ENCODE measurements at places on chromosomes 4 and X.
A peak's percentile ranks its signal among the peaks of the same experiment; 100 is the strongest.

GRCh38 chr4:142411993-142412392 is 434.1 kb downstream of the INPP4B start:
- DNase-seq: no peak

DNA sequence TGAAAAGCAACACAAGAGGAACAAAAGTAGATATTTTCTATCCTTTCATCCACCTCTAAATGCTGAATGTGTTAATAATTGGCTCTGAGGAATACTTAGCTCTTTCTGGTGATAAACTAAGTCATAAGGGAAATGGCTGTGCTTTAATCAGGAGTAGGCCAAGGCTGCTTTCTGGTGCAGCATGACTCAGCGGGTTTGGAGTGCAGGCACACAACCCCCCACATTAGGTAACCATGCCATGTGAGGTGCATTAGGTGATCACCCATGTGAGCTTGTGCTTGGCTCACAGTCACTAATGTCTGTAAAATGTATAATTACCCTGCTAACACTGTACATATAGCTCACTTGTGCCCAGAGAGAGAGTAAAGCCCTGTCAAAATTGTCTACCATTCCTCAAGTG is 57.2 kb downstream of the USP38 start:
- DNase-seq: no peak

DNA sequence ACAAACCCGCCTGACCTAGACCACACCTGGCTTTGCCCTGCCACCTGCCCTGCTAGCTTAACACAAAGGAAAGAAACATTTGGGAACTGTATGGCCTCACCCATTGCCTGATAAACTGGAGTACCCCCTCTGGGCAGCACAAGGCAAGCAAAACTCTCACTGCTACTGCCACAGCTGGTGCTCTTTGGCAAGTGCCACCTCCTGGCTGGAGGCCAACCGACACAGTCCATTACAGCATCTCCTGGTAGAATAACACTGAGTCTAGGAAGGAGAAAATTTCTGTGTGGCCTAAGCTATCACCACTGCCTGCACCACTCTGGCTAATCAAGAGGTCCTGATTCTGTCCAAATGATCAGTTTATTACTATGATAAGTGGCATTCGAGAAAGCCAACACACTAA is 18.9 kb upstream of the SPANXN3 start:
- DNase-seq: no peak

DNA sequence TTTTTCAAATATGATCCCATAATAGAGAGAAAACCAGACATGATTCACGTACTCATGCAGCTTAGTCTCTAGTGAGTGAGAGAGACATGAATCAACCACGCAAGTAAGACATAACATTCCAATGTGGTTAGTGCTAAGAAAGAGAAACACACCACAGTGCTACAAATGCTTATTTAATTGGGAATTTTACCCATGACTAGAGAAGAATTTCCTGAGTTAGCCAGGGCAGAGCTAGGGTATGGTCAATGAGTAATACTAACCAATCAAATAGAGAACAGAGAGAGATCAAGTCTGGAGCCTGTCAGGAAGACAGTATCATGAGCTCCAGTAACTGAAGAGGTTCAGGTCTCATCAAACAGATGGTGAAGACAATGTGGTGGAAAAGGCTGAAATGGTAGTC is 495.2 kb downstream of the PDGFC start:
- DNase-seq: peak; percentile 7

DNA sequence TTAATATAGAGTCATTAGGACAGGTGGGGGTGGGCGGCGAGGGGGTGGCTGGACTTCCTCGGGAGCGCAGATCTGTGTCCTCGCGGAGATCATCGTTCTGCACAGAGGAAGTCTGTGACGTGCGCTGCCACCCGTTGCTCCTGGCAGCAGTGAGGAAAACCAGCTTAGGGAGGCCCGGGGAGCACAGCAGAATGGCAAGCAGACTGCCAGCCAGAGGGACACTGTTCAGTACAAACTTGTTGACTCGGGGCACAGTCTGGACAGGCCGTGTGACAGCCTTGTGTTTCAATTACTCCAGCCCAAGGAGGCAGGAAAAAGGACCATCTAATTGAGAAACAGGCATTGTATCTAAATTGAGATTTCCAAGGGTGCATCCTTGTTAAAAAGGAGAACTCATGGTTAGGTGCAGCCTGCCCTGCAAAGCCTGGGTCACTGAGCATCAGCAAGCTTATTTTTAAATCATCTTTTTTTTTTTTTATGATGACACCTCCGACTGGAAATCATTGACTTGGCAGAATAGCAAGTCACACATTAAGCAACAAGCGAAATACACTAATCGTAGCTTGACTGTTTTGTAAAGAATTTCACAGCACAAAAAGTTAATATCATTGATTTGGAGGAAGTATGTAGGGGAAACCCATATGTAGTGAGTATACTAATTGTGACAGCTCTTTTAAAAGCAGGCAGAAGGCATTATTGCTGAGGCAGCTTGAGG is 512.0 kb upstream of the FAT1 start:
- DNase-seq: no peak

GRCh38 chrX:139194571-139195280 is 335.8 kb upstream of the F9 start:
- DNase-seq: peak; percentile 61

GRCh38 chr4:7168106-7168505 is 24.2 kb upstream of the SORCS2 start:
- DNase-seq: no peak

DNA sequence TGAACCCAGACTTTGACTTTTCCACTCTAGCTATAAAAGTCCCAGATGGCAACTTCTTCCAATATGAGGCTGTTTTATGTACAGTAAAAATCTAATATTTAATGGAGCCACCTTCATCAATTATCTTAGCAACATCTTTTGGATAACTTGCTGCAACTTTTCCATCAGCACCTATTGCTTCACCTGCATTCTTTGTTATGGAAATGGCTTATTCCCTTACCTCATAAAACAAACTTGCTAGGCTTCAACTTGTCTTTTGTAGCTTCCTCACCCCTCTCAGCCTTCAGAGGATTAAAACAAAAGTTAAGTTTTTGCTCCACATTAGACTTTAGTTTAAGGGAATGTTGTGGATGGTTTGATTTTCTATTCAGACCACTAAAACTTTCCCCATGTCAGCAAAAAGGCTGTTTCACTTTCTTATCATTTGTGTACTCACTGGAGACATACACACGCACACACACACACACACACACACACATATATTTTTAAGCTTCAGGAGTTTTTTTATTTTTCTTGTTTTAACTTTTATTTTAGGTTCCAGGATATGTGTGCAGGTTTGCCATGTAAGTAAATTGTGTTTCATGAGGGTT is 1296.1 kb upstream of the PABPC4L start:
- no peak for DNase-seq

DNA sequence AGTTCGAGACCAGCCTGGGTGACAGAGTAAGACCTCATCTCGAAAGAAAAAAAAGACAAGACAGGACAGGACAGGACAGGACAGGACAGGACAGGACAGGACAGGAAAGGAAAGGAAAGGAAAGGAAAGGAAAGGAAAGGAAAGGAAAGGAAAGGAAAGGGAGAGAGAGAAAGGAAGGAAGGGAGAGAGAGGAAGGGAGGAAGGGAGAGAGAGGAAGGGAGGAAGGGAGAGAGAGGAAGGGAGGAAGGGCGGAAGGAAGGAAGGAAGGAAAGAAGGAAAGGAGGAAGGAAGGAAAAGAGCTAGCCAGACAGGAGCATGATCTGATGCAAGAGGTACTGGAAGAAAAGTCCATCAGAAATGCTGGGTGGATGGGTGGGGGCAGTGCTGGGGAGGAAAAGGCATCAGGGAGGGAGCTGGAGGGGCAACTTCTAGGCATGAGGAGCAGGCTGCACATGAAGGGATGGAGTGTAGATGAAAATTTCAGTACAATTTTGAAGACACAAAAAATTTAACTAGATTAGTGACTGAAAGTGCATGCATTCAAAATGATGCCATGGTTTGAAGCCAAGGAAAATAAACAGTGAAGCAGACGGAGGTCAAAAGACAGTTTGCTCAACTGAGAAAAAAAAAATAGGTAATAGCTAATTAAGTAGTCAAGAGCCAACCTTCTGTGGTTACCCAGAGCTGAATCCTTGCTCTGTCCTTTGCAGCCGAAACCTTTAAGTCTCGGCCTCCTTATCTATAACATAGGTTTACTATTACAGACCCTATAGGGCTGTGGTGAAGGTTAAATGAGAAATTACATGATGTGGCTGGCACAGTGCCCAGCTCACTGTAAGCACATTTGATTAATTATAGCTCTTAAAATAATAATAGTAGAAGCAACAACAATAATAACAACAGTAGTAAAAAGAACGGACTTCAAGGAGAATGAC is 59.9 kb downstream of the ZNF827 start:
- no peak for DNase-seq

DNA sequence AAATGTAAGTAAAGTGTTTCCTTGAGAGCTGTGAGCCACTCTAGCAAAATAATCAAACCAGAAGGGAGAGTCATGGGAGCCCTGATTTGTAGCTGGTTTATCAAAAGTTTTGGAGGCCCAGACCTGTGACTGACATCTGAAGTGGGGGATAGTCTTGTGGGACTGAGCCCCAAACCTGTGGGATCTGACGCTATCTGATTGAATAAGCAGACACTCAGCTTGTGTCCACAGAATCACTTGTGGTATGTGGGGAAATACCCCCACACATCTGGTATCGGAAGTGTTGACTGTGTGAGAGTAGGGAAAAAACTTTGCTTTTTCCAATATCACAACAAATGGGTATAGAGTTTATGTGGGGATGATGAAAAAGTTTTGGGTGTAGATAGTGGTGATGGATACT is 35.4 kb downstream of the FUNDC1 start:
- no peak for DNase-seq

GRCh38 chrX:47093248-47093647 is 15.0 kb downstream of the RGN start:
- DNase-seq: peak; percentile 37

DNA sequence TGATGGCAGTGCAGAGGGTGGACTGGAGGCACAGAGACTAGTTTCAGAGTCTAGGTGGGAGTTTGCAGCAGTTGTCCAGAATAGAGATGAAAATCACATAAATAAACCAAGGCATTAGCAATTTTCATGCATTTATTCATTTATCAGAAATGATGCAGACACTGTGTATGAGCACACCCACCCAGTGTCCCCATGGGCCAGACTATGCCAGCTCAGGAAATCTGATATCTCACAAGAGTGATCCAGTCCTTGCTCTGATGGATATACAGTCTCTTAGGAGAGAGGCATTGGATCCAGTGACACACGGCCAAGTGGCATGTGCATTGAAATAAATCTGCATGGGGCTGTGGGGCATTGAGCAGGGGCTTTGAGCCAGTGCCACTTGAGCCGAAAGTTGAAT is 228.2 kb downstream of the FRMPD4 start:
- no peak for DNase-seq

DNA sequence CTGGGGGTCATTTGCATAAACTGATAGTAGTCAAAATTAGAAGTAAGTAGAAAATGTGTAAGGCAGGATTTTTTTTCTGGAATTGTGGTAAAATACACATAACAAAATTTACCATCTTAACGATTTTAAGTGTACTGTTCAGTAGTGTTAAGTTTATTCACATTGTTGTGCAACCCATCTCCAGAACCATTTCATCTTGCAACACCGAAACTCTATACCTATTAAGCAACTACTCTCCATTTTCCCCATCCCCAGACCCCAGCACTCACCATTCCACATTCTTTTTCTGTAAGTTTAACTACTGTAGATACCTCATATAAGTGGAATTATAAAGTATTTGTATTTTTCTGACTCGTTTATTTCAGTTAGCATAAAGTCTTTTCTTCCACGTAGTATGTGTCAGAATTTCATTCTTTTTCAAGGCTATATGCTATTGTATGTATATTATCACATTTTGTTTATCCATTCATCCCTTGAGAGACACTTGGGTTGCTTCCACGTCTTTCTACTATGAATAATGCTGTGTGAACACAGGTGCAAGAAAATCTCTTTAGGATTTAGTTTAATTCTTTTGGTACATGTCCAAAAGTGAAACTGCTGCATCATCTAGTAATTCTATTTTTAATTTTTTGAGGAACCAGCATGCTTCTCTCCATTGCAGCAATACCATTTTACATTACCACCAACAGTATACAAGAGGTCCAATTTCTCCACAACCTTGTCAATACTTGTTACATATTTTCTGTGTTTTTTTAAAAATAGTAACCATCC is 39.1 kb upstream of the NSUN7 start:
- DNase-seq: peak; percentile 48

DNA sequence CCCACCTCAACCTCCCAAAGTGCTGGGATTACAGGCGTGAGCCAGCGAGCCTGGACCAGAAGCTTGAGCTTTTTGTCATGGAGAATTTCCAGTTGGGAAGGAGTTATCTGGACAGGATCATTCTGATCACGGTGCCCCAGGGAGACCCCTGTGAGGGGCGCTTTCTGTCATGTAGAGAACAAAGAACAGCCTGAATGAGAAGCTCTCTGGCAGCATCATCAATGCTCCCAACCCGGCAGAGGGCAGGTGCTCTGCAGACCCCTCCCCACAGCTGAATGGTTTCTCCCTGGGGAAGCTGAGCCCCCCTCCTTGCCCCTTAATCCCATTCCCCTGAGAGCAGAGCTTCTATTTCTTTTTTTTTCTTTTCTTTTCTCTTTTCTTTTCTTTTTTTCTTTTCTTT is 7.3 kb upstream of the CSF2RA start:
- DNase-seq: no peak

GRCh38 chr4:10056334-10057022 is 35.2 kb upstream of the SLC2A9 start:
- no peak for DNase-seq

- no peak for DNase-seq
Observed at GRCh38 chr4:144712775-144713174, 66.8 kb downstream of the HHIP start.

GRCh38 chrX:154607370-154607769 is 11.7 kb downstream of the CTAG1B start:
- no peak for DNase-seq

GRCh38 chrX:136318895-136319597 is 18.3 kb downstream of the ADGRG4 start:
- DNase-seq: no peak

DNA sequence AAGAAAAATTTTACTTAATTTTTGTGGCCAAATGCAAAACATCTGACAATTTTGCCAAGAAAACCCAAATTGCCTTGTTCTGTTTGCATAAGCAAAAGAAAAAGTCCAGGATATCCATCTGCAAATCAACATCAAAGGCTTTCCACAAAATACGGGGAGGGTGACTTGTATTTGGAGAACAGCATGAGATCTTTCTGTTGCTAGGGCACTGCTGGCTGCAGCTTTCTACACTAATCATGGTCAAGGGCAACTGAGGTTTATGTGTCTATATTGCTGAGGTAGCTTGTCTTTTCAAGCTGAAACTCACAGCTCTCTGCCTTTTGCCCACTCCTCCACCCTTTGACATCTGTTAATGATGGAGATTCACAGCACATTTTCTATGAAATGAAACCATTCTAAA is 389.1 kb downstream of the NKX6-1 start:
- DNase-seq: no peak

GRCh38 chr4:143382596-143382995 is 45.9 kb downstream of the GAB1 start:
- no peak for DNase-seq
